ENCODE measurements at places on chromosomes 16 and 17.

DNA sequence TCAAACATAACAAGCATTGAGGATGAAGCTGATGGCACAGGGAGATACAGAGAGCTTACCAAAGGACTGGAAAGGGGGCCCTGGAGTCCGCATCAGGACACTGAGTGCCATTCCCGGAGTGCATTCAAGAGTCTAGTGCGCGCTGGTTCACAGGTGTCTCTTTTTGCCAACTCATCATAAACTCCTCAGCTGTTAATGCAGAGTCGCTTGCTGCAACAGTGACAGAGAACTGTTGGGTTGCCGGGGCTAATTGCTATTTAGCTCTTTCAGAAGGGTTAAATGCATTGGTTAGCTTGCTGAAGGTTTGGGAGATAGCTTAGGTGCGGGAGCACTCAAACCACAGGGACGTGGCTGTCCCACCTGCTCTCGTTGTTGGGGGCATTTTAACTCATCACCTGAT, 1091.6 kb upstream of the EEF2KMT start:
- no peak for DNase-seq

- no peak for DNase-seq
Measured at GRCh38 chr17:78888941-78889518, 14.0 kb downstream of the CEP295NL start.

GRCh38 chr16:12786081-12786480, 17.6 kb downstream of the CPPED1 start:
- DNase-seq, result no peak

DNA sequence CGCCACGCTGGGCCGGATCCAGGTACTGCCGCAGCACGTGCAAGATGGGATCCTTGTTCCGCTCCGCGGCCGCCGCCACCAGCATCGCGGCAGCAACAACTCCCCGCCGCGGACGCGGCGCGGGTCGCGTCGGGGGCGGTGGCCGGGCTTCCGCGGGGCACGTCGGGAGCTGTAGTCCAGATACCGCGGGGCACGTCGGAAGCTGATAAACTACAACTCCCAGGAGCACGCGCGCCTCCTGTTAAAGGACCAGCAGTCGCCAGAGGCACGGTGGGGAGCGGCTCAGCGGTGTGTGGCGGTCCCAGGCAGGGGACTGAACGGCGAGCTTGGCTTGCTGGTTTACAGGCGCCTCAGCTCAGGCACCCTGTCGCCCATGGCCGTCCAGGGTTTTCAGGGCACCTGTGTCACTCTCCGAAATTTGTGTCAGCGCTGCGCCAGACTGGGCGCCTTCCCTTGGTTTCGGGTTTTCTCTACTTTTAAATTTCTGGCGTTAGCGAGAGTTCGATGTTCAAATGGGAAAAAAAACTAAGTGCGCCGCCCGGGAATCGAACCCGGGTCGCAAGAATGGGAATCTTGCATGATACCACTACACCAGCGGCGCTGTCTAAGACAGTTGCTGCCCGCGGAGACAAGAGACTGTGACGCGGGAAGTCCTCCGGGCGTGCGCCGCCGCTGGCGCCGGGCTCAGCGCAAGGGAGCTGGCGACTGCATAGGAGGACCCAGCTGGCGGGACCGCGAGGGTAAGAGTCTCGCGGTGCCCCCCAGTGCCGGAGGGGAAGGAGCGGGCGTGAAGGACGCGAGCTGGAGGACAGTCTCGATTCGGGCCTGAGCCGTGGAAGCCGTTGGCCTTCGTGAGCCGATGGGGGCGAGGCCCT, at the start of gene METTL26:
TSS of gene METTL26 (minus strand) at position 100 of the 875 bp plus-strand sequence. CDS start at position 85, 15 bp downstream.
- peak; percentile 69 for DNase-seq
